Activated naive CD4-positive, alpha-beta T cell treated with Interleukin-2 at 50 U/mL for 16 hours (primary cell): ENCODE measurements at places on chromosomes 3 and 15.

DNA sequence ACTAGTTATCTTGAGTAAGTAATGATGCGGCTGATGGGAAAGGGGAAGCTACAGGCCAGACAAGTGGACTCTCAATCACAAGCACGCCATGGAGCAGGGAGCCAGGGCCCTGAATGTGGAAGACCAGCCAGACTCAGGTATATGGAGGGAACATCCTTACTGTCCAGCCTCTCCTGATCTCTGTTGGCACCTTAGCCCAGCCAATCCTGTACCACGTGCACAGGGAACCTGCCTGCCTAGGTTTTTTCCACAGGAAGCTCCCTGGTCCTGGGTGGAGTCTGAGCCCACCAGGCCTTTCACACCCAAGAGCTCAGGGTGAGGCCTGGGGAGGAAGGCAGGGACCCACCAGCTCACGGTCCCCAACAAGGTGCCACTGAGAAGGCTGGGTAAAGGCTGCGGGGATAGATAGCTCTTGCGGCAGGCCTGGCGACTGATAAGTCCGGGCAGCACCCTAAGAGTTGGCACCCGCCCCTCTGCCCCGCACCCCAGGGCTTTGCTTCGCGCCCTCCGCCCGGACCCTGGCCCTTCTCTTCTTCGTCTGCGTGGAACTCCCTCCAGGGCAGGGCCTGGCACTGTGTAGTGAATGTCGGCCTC lies 933 bp upstream of the APEH start:
- DNase-seq, result no peak

DNA sequence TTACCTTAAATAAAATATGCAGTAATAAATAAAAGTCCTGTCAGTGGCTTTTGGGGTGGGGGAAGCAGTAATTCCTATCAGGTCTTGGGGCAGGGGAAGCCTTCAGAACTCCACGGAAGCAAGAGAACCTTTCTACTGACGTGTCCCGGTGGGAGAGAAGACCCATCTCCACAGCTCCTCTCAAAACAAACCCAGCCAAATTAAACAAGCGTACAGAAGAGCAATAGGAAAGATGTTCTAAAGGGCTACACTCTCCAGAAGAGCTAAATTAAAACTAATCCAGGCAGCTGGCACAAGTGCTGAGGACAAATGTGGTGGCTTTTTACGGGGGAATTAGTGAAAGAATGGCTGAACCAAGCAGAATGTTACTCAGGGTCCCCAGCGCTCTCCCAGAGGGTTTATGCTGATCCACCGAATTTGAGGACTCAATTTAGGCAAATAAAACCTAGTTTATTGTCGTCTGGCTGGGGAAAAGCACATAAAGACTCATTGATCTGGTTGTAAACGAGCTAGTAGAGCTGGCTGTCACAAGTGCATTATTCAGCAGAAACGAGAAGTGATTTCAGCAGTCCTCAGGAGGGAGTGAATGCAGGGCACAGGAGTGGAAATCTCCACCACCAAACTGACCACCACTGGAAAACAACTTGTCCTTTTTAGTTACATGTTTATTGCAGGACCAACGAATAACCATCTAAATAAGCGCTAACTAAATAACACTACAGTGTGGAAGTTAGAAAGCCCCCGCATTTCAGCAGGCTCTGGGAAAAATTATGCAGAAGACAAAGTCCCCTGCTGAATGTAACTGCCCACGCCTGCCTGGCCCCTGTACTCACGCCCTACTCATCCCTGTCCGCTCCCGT lies 13.5 kb downstream of the BFSP2 start:
- DNase-seq, result no peak

- DNase-seq, result no peak
Measured at GRCh38 chr3:69901802-69902201, 97.7 kb upstream of the SAMMSON start.

GRCh38 chr3:59473636-59474035 lies 423.8 kb upstream of the CFAP20DC start:
- no peak for DNase-seq

DNA sequence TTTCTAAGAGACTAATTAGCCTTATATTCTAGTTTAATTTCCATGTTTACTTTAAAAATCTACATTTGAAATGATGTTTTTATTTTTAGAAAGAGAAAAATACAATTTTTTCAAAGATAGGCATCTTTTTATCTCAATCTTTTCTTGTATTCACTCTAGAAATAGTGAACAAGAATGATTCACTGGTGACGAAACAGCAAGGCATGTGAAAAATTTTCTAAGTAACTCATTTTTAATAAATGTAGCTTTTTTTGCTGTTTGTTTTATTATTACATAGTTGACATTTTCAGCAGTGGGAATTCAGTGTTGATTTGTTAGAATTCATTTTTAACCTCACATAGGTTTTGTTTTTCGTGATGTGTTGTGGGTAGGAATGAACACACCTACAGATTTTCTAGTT lies 1226.4 kb downstream of the NSUN3 start:
- DNase-seq, result no peak

GRCh38 chr3:142056656-142057330 lies 92.6 kb downstream of the TFDP2 start:
- DNase-seq, result no peak

DNA sequence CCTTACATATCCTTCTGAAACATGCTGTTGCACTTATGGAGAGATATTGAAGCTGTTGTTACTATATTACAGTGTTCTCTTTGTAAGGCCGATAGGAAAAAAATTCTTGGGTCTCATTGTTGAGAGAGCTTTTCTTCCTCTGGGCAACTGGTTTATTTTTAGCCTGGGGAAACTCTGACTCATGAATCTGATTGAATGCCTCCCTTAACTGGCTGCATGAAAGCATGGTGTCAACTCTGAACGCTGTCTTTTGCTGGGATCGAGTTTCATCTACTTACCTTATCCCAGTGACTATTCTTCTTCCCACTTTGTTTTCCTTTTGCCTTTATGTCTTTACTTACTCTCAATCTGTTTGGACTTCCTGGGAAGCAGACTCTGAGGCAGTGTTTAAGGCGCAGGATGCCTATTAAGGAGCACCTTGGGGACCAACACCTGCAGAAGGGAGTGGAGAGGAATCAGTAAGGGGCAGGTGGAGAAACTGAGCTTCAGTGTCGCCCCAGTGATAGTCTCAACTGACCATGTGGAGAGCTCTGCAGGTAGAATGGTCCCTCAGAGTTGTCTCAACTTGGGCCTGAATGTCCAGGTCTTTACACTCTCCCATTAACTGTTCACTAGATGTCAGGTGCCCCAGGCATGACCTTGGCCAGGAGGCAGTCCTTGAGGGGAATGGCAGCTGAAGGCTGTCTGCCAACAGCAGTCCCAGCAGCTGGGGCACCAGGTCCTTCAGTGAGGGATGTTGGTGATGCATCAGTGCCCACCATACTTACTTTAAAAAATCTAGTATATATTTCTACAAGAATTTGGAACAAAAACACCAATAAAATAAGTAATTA lies 88.9 kb upstream of the CCNL1 start:
- no peak for DNase-seq

DNA sequence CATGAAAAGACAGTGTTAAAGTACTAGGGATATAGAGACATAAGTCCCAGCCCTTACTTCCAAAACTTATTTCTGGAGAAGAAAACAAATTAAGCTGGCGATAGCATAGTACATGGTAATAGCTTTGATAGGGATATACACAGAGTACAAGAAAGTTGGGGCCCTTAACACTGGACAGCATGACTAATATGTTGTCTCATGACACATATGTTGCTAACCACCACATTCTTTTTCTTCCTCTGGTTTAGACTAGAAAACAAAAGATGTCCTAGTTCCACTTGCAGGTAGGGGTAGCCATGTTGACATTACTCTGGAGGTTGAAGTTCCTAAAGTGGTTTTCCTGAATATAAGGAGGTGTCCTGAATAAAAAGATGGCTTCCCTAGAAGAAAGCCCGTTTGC lies 75.3 kb downstream of the RFX7 start:
- no peak for DNase-seq

DNA sequence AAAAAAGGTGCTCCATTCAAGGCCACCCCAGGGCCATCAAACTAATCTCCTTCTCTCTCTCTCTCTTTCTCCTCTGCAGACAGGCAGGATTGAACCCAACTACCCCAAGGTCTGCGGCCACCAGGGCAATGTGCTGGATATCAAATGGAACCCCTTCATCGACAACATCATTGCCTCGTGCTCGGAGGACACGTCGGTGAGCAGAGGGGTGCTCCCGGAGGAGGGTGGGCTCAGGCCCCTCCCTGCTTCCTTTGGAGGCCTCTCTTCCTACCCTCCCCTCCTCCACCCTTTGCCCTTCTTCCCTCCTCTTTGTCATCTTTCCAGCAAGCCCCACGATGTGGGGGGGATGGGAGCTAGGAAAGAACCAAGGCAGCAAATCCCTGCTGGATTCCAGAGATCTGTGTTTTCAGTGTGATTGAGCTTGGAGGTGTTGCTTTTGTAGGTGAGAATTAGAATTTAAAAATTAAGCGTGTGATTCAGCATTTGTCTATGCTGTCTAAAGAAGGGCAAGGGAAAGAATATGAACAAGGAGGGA lies 116.3 kb downstream of the CORO2B start:
- no peak for DNase-seq
